ENCODE measurements at places on chromosomes 7 and 10. TPM values are rescaled to one million over a fixed set of nuclear protein-coding genes. Genes with fewer than 3 reads are reported as not detected.

Gene TSPAN33
- total RNA-seq: 2.9 TPM

Gene FEZF1
- total RNA-seq: not detected

Gene UPK3BL1
- total RNA-seq: 6.0 TPM

Gene OR2A12
- total RNA-seq: not detected

Gene CLDN4
- 1.5 TPM for total RNA-seq

Gene FAM13C
- total RNA-seq: 0.08 TPM

Gene HOGA1
- 0.55 TPM for total RNA-seq

Data from hair follicular keratinocyte (primary cell).